ENCODE measurements at places on chromosomes 4 and X.

DNA sequence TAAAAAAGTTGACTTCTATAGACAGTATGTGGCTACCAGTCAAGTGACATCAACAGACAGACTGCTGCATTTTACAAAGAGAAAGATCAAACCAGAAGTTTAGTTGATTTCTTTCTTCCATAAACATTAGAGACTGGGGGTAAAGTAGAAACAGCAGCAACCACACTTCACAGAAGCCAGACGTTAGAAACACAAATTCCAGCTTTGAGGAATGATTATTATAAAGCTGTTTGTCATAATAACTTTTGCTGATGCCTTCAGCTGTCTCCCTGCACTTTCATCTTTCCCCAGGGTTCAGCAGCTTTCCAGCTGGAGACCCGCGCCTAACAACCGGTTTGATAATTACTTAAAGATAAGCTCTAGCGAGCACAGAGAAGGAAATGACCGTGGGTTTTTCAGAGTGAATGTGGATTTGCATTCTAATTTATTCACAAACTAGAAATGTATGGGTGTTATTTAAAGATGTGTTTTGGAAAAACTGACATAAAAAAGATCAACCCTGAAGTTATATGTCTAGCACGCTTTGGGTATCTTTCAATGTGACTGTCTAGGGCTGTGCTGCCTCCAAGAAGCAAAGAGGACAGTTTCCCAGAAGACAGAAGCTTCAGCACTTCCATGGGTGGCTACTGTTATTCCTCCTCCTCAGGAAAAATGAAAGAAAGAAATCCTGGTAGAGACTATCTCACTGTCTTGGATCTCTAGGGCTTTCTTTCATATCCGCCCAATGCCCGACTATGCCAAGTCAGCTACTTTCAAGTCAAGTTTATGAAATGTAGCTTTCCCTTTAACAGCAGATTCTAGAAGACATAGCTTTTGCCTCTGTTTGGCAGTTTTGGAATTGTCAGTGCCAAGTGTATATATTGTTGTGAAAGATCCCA lies 15.0 kb upstream of the ENAM start:
- no peaks in the 10 kb centered on the region for H3K36me3 ChIP-seq
- peaks cover 5% of the 10 kb centered on the region for H3K4me1 ChIP-seq
- no peak for DNase-seq
- H3K4me3 ChIP-seq = peak overlapping the region; percentile 34
- H3K27ac ChIP-seq = no peak overlapping the region

DNA sequence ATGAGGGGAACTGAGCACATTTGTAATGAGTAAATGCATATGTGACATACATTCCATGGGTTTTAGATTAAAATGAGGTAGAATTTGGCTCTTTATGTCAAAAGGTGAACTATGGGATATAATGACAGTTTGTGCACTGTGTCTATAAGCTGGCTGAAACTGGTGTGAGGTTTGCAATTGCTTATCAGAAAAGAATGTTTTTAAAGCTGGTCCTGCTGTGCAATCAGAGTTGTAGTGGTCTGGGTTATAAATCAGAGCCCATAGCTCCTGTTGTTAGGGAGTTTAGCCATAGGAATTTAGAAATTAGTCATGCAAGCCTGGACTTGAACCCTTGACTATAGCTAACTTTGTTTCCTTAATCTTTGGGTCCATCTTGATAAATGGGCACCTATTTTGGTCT lies 23.1 kb upstream of the GATB start:
- H3K27ac ChIP-seq = no peak overlapping the region
- no peaks in the 10 kb centered on the region for H3K4me1 ChIP-seq
- H3K27me3 ChIP-seq = no peaks in the 10 kb centered on the region
- no peak overlapping the region for H3K4me3 ChIP-seq
- no peak for DNase-seq

GRCh38 chrX:45749375-45749774 lies 548.7 kb upstream of the DIPK2B start:
- no peak for DNase-seq
- peaks cover 20% of the 10 kb centered on the region for H3K4me1 ChIP-seq
- H3K4me3 ChIP-seq = no peak overlapping the region
- H3K27me3 ChIP-seq = no peaks in the 10 kb centered on the region
- no peak overlapping the region for H3K27ac ChIP-seq

DNA sequence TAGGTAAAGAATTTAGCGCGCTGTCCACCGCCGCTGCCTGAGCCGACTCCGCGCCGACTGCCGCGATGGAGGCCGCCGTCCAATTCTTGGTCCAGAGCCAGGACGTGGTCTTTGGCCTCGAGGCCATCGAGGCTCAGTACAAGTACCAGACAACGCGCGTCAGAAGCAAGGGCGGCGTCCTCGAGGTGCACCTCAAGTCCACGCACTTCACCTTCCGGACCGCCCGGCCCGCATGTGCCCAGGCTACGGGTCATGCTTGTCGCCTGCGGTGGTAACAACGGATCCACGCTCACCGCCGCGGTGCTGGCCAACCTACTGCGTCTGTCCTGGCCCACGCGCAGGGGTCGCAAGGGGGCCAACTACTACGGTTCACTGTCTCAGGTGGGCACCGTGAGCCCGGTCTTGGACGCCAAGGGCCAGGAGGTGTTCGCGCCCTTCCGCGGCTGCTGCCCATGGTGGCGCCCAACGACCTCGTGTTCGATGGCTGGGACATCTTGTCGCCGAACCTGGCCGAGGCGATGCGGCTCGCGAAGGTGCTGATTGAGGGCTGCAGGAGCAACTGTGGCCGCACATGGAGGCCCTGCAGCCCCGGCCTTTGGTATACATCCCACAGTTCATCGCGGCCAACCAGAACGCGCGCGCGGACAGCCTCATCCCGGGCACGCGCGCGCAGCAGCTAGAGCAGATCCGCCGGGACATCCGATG lies 128.0 kb downstream of the ANAPC4 start:
- H3K27me3 ChIP-seq = no peaks in the 10 kb centered on the region
- H3K4me3 ChIP-seq = no peak overlapping the region

DNA sequence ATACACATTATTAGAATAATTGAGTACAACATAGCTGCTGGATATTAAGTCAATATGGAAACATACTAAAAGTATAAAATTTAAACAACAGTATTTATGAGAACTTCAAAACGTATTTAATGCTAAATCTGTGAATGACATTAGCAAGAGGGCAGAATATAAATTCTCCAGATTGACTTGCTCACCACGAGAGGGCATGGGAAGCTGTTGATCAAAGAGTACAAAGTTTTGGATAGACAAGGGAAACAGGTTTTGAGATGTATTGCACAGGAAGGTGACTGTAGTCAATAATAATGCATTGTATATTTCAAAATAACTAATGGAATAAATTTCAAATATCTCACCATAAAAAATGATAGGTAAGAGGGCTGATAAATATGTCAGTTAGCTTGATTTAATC lies 768.2 kb downstream of the CENPC start:
- no peaks in the 10 kb centered on the region for H3K4me1 ChIP-seq
- no peak for DNase-seq
- H3K27me3 ChIP-seq = no peaks in the 10 kb centered on the region
- H3K27ac ChIP-seq = no peak overlapping the region

- no peaks in the 10 kb centered on the region for H3K27me3 ChIP-seq
- no peaks in the 10 kb centered on the region for H3K4me1 ChIP-seq
- H3K4me3 ChIP-seq = no peak overlapping the region
- DNase-seq = no peak
Observed at GRCh38 chrX:33989936-33990335, 142.2 kb downstream of the FAM47A start.
